ENCODE measurements at places on chromosomes 11 and 22.

DNA sequence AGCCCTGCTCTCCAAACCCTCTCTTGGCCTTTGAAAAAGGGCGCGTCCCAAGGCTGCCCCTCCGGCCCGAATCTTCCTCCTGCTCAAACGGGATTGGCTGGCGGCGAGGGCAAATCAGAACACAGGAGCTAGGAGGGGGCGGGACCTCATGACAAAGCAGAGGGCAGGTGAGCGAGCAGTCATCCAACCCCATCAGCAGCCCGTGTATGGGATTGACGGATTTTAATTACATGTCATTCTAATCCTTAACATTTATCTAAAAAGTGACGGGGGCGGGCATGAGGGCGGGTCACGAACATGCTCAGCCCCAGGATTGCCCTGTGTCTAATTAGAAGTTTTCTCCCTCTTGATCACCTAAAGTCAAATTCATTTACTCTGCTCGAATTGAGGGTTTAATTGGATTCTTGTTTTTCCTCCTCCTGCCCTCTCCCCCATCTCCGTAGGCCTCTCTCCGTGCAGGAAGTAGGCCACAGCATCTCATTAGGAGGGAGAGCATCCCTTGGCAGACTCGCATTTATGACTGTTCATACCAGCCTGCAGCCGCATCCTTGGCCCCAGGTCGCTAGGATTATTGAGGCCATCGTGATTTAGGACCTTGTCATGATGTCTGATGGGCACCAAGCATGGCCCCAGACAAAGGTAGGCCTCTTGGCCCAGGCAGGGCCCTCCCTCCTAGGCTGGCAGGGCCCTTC is 147.1 kb downstream of the CHST1 start:
- DNase-seq = no peak

GRCh38 chr11:134795017-134795416 is 383.0 kb upstream of the B3GAT1 start:
- DNase-seq = no peak

- DNase-seq = no peak
Observed at GRCh38 chr22:40236131-40236665, 58.5 kb downstream of the TNRC6B start.

DNA sequence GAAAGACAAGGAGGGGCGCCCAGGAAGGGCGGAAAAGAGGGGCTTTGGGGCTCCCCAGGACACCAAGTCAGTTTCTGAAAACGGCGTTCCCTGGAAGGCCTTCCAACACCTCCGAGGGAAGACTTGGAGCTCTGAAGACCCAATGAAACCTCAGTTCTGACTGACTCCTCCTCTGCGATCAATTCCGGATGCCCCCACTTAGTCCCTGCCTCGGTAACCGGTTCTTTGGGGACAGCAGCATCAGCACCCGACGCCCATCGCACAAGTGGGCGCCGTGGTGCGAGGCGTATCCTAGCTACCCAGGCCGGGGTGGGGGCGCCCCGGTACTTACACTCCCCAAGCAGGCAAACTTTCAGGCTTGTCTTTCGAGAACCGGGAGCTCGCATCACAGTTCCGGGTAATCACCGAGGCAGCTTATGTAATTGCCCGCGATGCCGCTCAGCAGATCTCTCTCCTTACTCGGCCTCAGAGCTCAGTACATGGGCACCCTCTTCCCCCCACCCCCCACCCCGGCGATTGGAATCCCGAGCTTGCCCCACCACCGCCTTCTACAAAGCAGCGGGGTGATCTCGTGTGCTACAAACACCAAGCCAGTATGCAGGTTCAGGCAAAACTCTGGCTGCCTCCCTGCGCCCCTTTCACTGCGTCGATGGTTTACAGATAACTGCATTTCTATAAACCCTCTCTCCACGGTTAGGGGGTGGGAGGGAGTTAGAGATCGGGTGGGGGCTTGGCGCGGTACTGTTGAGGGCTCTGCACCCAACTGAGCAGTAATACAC is 2.0 kb downstream of the TENM4 start:
- no peak for DNase-seq

GRCh38 chr11:35077709-35078469 is 61.1 kb upstream of the CD44 start:
- peak; percentile 89 for DNase-seq

GRCh38 chr11:30333405-30333804 is 10.5 kb downstream of the ARL14EP start:
- no peak for DNase-seq

DNA sequence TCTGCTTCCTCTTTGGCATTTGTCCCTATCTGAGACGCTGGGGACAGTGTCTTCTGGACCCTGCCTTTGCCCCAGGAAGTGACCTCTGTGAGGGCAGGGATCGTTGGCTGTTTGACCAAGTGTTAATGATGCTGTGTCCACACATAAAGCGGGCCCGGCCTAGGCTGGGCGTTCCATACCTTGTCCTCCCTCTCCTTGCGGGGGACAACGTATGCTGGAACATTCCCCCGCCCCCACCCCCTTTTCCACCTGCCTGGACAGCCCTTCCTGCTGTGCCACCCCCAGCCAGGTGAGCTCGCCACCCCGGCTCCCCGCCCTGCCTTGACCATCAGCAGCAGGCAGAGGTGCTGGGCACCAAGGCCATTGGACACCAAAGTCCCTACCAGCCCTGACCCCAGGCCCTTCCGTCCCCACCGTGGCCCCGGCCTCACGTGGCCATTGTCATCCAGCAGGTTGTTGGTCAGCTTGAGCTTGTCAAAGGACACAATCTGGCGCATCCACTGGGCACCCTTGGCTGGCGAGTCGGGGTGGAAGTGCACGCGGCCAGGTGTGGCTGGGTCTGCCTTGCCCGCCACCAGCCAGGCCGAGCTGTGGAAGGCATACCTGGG is 4.1 kb upstream of the NUDT8 start:
- DNase-seq = no peak

DNA sequence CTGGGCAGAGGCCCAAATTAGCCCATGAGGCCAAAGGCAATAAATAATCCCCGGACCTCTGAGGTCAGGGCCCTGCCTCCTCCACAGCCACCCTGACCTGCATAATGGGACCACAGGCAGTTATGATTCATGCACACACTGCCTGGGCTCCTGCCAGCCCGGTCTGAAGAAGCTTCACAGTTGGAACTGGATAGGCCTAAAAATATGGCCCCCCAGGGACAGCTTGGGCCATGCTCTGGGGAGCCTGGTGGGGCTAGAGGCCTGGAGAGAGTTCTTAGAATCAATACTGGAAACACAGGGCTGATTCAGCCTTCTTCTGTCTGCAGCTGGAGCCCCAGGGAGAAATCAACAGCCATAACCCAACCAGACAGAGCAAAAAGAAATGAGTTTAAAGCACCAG is 112.8 kb upstream of the CADM1 start:
- DNase-seq = no peak

DNA sequence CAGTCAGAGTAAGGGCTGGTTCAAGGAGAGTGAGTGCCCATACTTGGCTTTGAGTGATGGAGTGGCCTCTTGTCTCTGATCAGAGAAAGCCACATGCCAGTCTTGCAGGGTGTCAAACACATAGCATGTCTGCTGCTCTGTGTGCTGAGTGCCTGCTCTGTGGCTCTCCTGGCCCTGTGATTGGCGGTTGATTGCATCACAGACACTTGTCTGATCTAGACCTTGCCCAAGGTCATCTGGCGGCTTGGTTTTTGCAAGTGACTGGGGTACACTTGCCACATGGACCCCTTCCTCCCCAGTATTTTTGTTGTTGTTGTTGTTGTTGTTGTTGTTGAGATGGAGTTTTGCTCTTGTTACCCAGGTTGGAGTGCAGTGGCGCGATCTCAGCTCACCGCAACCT is 10.3 kb downstream of the OSBP2 start:
- DNase-seq = no peak

- no peak for DNase-seq
Observed at GRCh38 chr22:43743131-43743530, 69.0 kb downstream of the EFCAB6 start.

GRCh38 chr11:19283991-19284390 is 43.2 kb upstream of the E2F8 start:
- DNase-seq = no peak

DNA sequence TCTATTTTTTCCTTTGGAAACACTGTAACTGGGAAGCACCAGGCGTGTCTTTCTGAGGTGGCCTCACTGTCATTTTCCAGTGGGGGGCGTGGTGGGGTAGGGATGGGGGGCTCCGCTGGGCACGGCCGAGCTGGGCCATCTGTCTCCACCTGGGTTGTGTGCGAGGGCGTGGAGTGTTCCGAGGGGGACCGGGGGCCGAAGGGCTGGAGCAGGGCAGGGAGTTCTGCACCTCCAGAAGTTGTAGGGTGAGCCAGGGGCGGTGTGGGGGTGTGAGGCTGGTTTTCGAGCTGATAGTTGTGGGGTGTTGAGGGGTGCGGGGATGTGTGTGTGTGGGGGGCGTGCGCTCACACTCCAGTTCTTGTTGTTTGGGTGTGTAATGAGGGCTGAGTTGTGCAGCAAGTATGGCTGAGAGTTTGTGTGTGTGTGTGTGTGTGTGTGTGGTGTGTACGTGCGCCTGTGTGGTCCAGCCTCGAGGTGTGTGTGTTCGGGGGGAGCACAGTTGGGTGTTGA is 10.8 kb downstream of the YPEL4 start:
- DNase-seq = no peak

DNA sequence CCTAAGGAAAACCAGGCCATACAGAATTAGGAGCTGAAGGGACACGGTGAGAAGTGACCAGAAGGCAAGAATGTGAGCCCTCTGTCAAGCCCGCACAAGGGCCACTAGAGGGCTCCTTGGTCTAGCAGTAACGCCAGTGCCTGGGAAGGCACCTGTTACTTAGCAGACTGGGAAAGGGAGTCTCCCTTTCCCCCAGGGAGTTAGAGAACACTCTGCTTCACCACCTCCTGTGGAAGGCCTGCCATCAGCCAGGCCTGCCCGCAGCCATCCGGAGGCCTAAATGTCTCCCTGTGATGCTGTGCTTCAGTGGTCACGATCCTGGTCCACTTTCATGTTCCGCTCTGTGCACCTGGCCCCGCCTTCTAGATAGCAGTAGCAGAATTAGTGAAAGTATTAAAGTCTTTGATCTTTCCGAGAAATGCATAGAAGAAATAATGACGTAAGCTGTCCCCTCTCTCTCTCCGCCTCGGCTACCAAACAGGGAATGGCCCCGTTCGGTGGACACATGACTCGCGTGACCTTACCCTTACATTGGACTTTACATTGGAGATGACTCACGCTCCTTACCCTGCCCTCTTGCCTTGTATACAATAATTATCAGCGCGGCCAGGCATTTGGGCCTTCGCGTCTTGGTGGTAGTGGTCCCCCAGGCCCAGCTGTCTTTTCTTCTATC is 10.7 kb upstream of the GSTP1 start:
- DNase-seq = no peak

DNA sequence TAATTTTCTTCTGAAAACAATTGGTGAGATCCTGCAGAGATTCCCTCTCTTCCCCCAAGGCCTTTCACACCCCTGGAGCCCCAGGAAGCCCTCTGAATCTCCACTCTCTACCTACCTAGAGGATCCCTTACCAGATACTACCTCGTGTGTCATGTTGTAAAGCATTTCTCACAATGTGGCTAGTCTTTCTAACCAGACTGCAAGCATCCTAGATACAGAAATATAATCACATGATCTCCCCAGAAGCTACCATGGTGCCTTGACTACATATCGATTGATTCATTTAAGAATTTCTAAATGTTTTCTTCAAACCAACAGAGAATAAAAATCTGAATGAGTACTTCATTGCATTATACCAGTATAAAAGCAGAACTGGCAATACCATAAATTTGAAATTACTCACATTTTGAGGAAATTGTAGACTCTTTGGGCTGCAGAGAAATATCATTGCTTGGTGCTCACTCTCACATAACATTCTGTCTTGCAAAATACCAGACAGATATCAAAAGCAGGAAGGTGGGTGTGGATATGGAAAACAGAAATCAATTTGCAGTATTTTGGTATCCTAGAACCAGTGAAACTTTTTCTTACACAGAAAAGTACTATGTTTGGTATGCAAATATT is 113.5 kb downstream of the MAML2 start:
- DNase-seq = no peak

DNA sequence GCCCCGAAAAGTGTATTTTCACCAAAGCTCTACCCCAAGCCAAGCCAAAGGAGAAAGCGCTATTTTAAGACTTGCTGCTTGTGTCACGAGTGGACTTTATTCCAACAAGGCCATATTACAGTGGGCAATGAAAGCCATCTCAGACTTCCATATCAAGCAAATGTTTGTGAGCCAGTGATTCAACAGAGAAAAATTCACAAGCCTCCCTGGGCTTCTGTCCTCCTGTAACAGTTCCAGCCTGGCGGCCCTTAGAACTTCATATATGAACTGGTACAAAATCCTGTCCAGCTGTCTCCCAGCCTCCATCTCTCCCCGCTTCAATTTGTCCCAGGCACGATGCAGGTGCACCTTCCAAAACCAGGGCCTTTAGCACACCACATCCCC is 11.2 kb downstream of the LARGE1 start:
- no peak for DNase-seq

DNA sequence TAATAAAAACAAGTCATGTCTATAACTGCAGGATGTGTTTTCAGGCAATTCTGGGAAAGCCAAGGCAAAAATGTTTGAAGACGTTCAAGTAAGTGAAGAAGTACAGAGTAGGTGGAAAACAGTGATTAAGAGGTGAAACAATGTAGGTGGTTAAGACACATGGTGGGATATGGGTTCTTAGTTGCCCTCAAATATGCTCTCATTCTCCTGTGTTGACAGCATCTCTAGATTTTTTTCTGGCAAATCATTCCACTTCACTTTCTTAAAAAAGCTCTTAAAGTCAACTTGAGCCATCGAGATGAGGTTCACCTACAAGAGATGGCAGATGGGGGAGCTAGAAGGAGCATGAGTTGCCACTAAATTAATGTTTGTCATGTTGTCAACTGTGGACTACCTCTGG is 1041.0 kb upstream of the CNTN5 start:
- no peak for DNase-seq

GRCh38 chr11:1000357-1001278 is 35.9 kb downstream of the MUC6 start:
- DNase-seq = no peak

DNA sequence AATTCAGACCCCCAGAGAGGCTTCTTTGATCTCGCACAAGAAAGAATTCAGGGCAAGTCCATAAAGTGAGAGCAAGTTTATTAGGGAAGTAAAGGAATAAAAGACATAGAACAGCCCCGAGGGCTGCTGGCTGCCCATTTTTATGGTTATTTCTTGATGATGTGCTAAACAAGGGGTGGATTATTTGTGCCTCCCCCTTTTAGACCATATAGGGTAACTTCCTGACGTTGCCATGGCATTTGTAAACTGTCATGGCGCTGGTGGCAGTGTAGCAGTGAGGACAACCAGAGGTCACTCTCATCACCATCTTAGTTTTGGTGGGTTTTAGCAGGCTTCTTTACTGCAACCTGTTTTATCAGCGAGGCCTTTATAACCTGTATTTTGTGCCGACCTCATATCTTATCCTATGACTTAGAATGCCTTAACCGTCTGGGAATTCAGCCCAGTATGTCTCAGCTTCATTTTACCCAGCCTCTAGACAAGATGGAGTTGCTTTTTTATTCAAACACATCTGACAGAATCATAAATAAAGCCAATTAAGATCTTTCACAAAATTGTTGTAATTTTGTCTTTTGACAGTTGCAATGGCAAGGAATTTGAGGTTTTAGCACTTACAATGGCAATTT is 7.6 kb downstream of the DDIAS start:
- no peak for DNase-seq

All from kidney epithelial cell (primary cell).